ENCODE measurements at places on chromosomes 2 and 18.

GRCh38 chr2:179031731-179032408, 18.1 kb downstream of the CCDC141 start:
- DNase-seq, result no peak

- no peak for DNase-seq
Measured at GRCh38 chr2:64593035-64593655, 60.6 kb downstream of the SERTAD2 start.

- DNase-seq, result no peak
Measured at GRCh38 chr2:189654641-189655040, 6.6 kb upstream of the ASNSD1 start.

DNA sequence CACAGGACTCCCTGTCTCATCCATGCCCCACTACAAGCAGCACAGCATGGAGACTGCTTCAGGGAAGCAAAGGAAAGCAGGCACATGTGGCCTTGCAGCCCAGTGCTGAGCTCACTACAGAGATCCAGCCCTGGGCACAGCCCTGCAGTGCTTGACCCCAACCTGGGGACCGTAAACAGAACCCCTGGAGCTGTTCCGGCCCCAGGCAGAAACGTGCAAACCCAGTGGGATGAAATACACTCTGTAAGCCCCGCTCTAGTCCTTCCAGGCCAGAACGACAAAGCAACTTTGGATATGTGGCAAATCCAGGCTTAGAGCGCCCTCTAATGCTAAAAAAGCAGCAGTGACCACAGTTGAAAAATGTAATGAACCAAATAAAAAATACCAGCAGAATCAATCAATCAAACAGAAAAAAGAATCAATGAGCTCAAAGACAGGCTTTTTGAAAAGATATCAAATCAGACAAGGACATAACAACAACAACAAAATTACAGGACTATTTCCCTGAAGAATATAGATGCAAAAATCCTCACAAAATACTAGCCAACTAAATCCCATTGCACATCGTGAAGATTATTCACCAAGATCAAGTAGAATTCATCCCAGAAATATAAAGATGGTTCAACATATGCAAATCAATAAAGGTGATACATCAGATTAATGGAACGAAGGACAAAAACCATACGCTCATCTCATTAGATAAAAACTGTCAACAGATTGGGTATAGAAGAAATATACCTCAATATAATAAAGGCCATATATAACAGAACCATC, 45.6 kb downstream of the ZNF519 start:
- DNase-seq, result no peak

DNA sequence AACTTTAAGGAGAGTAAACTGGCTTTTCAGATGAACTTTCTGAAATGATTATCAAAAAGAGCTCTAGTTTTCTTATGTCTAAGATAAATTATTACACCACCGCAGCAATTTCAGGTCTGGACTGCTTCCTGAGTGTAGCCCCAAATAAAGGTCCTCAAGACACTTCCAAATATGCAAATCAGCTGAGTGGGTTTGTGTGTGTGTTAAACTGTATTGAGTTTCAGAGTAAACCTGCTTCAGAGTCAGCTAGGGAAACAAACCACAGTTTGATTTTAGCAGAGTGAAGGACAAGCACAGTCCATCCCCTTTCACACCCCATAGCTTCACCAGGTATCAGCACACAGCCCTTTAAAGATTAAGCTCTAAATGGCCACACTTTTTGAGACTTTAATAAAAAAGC, 168.7 kb downstream of the NRXN1 start:
- DNase-seq, result no peak

DNA sequence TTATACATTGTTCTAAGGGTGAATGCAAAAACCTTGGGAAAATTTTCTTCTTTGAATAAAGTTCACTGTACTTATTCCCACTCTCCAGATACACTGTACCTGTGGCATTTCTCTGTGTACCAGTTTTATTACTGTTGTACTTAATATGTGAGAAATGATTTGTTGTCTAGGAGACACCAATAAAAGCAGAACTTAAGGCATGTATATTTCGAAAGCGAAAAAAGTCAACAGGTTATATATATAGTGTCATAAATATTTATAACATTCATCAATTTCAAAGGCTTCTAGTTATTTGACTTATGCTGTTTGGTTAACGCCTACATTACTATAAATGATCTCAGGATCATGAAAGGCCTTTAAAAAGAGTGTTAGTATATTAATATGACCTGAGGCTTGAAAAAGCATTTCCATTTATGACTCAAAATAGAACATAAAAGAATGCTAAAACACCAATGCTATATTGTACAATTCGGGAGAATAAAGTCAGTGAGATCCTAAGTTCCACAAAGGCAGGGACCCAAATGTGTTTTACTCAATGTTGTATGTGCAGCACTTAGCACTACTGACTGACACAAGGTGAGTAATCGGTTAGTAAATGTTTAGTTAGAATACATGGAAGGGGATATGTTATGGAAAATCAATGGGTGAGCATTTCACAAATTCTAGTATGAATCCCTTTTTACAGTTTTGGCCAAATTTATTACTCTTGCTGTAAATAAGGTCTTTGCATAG, 32.2 kb upstream of the HNRNPA3 start:
- DNase-seq, result no peak

- no peak for DNase-seq
Measured at GRCh38 chr2:38655441-38655840, 10.5 kb upstream of the GALM start.

DNA sequence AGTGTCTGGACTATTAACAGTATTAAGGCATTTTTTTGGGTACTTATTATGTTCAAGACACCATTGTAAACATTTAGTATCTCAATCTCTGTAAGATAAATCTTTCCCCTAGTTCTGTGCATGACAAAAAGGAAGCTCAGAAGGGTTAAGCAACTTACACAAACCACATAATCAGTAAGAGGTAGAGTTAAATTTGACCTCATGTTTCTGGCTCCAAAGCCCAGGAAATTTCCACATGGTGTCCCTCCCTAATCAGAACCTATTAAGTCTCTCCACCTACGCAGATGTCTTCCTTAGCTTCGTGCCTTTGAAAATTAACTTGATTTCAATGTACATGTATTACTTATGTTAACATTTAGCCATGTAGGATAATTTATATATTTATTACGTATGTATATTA, 2.0 kb downstream of the MFSD6 start:
- DNase-seq, result no peak

- no peak for DNase-seq
Measured at GRCh38 chr18:55268628-55269275, 309.5 kb upstream of the CCDC68 start.

DNA sequence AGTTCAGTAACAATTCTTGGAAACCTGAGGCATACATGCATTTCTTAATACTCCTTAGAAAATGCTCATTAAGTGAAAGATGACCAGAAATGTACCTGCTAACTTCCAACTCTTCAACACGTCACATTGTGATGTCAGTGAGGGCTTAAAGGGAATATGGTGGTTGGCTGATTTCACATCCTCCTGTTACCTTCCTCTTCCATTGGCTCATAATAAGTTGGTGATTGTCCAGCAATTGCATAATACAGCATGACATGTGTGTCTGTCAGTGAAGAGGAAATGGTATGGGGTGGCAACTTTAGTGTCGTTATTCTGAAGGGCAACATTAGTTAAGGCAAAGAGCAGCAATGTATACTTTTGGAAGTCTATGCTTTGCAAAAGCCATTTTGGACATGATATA, 26.0 kb downstream of the PLEK start:
- no peak for DNase-seq
